ENCODE measurements at places on chromosomes 3 and 15.

- no peak for DNase-seq
These were observed 33.4 kb upstream of the RARRES1 start for GRCh38 chr3:158765518-158766205.

GRCh38 chr3:15796771-15797641 is 773 bp downstream of the ANKRD28 start:
- no peak for DNase-seq

DNA sequence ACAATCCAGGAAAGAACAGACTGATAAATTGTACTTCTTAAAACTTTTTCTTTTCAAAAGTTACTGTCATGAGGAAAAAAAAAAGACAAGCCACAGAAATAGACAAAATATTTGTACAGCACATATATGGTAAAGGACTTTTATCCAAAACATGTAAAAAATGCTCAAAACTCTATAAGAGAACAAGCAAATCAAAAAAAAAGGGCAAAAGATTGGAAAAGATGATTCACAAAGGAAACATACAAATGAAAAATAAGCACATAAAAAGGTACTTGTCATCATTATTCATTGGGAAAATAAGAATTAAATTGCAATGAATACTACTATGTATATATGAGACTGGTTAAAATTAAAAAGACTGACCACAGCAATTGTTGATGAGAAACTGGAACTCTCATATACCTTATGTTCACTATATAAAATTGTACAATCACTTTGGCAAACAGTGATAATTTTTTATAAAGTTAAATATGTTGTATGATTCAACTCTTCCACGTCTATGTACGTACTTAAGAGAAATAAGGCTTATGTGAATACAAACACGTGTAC is 39.7 kb downstream of the DIPK2A start:
- no peak for DNase-seq

DNA sequence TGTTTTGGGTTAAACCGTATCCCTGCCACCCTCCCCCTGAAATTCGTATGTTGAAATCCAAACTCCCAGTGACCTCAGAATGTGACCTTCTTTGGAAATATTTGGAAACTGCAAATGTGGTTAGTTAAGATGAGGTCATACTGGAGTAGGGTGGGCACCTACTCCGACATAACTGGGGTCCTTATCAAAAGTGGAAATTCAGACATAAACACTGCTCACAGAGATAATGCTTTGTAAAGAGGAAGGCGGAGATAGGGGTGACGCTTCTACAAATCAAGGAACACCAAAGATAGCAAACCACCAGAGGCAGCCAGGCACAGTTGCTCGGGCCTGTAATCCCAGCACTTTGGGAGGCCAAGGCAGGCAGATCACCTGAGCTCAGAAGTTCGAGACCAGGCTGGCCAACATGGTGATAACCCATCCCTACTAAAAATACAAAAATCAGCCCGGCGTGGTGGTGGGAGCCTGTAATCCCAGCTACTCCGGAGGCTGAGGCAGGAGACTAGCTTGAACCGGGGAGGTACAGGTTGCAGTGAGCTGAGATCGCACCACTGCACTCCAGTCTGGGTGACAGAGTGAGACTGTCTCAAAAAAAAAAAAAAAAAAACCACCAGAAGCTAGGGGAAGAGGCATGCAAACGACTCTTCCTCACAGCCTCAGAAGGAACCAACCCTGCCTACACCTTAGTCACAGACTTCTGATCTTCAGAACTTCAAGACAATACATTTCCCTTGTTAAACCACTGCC is 51.1 kb upstream of the CHD2 start:
- DNase-seq, result peak; percentile 44

- no peak for DNase-seq
These were observed 58.3 kb downstream of the LRIG1 start for GRCh38 chr3:66442254-66443117.

GRCh38 chr3:8635125-8635524 is 9.5 kb downstream of the SSUH2 start:
- DNase-seq, result no peak

- no peak for DNase-seq
These were observed 2.4 kb downstream of the TSC22D2 start for GRCh38 chr3:150410311-150411105.

- no peak for DNase-seq
These were observed 262.1 kb downstream of the IGSF11 start for GRCh38 chr3:118772547-118773011.

DNA sequence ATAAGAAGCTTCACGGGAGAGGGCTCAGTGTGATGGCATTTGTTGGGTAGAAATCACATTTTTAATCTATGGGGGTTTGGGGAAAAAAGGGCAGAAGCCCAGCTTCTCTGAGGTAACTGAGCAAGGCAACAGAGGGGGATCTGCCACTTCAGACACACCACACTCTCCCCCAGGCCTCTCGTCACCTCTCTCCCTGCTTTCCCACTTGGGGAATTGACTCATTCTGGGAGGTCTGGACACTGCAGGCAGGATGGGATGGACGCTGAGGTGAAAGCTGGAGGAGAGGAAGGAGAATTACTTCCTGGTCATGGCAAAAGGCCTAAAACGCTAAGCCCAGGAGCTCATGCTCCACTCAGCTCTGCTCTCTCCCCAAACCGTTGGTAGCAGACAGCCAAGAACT is 33.2 kb downstream of the MYO5C start:
- no peak for DNase-seq

DNA sequence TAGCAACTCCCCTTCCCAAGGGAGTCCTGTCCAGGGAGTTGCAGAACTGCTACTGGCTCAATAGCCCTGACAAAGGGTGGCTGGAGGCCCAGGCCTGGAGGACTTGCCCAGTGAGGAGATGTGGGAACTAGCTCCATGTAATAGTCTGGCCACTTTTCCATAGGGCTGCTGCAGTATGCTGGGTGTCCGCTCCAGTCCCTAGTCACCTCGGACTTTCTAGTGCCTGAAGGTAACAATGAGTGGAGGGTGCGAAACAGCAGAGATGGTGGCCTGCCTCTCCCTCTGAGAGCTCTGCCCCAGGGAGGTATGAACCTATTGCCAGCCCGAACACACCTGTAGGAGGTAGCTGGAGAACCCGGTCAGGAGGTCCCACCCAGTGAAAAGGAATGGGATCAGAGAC is 42.0 kb upstream of the GCSAM start:
- DNase-seq, result no peak

DNA sequence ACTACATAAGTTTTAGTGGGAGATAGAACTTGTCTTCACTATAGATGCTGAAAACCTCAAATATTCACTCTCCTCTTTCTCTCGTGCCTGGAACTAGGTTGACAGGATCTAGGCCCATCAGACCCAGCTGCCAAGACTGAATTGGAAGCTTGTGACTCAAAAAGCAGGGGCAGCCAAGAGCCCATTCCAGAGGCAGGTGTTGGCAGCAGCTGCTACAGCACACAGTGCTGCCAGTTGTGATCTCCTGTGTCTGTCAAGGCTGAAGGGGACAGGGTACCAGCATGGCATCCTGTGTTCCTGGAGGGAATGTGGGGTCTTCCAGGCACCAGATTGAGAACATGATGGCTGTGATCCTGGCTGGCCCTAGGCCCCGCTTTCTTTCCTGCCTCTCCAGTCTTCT is 92.5 kb upstream of the MB21D2 start:
- no peak for DNase-seq

- DNase-seq, result peak; percentile 49
These were observed 230.2 kb upstream of the EIF1B start for GRCh38 chr3:40079203-40079846.
